ENCODE measurements at places on chromosomes 6 and 20. TPM values are rescaled to one million over a fixed set of nuclear protein-coding genes. Genes with fewer than 3 reads are reported as not detected.
A peak's percentile ranks its signal among the peaks of the same experiment; 100 is the strongest.

The OR2H1 gene
- not detected for polyA plus RNA-seq

The ZBTB46 gene
- polyA plus RNA-seq = 6.6 TPM

The NR2E1 gene
- polyA plus RNA-seq = not detected

The DLL1 gene
- 10.0 TPM for polyA plus RNA-seq

The IRF4 gene
- 0.08 TPM for polyA plus RNA-seq

The SCRT2 gene
- not detected for polyA plus RNA-seq

The PLEKHG1 gene
- 2.2 TPM for polyA plus RNA-seq

The VSX1 gene
- polyA plus RNA-seq = 0.19 TPM

The SIRPD gene
- not detected for polyA plus RNA-seq

The MACROD2 gene
- 1.0 TPM for polyA plus RNA-seq

GRCh38 chr6:97925504-97925903, 642.5 kb upstream of the MMS22L start:
- DNase-seq = no peak

- no peak for DNase-seq
Observed at GRCh38 chr6:140980265-140980887, 1152.3 kb upstream of the GJE1 start.

DNA sequence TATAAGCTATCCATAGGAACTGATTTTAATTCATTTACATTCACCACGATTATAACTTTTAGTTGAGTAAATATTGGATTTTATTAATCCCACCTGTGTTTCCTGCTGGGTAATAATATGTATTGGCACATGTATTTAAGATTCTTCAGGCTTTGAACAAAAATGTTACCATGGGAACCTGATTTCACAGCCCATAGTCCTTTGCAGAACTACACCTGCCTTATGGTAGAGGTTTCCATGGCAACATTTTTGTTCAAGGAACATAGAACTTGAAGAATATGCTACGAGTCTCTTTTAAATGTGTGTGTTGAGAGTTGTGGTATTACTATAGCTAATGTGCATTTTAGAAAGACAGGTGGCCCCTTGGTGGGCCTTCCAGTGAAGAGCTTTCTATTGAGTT, 317.4 kb downstream of the SAMD5 start:
- no peak for DNase-seq

GRCh38 chr20:1823450-1823844, 71.8 kb upstream of the SIRPA start:
- no peak for DNase-seq

GRCh38 chr6:116513224-116513875, 1.9 kb downstream of the CALHM5 start:
- DNase-seq = no peak

- no peak for DNase-seq
Observed at GRCh38 chr20:51350941-51351631, 191.4 kb downstream of the NFATC2 start.

GRCh38 chr20:30284281-30284905, 973.1 kb upstream of the DEFB115 start:
- DNase-seq = no peak

GRCh38 chr6:151589667-151590066, 95.8 kb downstream of the CCDC170 start:
- DNase-seq = no peak

- no peak for DNase-seq
Observed at GRCh38 chr20:9206486-9206885, 137.6 kb downstream of the PLCB4 start.

GRCh38 chr6:87700397-87701343, 1.4 kb downstream of the AKIRIN2 start:
- DNase-seq = no peak

DNA sequence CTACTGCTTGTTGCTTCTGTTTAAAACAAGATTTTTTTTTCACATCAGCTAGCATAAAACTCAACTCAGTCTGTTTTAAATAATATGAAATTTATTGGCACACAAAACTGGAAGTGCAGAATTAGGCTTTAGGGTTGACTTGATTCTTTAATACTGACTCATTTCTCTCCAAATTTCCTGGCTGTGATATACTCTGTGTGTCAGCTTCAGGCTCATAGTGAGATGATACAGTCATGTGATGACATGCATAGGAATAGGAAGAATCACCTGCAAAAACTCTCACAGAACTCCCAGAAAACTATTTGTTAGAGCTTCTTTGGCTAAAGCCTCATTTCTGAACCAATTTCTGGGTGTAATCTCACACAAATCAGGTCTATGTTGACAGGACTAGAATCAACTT, 1068.0 kb upstream of the EPHA7 start:
- DNase-seq = no peak

DNA sequence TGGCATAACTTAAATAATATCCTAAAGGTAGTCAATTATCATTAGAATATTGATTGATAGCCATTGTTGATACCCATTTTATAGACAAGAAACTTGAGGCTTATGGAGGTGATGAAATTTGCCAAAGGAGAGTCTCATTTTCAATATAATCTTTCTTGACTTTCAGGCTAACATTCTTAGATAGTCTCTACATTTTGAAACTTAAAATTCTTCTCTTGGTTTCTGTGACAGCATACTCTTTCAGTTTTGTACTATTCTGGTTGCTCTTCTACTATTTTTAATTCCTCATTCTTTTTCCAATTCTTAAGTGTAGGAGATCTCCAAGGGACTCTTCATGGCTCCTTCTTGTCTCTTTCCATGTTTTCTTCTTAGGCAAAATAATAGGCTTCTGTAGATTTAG, 3.7 kb upstream of the SH3BGRL2 start:
- DNase-seq = no peak

DNA sequence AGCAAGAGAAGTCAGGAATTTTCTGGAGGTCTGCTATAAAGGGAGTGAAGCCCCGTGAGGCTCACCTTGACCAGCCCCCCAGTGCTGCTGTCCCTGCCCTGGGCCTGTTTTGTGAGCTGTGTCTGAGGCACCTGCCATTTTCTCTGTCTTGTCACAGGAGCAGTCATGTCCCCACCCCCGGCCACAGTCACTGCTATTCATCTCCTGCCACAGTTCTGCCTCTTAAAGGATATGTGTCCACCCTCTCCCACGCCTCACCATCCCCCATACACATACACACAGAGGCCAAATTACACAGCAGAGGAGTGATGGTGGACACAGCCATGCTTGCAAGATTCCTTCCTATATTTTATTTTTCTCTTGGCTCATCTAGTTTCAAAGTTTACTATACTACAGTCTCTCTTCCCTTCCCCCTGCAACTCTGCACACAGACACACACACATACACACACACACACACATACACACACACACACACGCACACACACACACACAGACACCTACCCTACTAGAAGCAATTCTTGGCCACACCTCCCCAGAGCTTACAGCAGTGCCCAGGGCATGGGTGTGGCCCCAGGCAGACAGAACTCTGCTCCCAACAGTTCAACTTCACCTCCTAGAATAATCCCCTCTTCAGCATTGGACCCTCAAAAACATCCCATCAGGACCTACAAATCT, 68.7 kb upstream of the TAB2 start:
- DNase-seq = no peak

DNA sequence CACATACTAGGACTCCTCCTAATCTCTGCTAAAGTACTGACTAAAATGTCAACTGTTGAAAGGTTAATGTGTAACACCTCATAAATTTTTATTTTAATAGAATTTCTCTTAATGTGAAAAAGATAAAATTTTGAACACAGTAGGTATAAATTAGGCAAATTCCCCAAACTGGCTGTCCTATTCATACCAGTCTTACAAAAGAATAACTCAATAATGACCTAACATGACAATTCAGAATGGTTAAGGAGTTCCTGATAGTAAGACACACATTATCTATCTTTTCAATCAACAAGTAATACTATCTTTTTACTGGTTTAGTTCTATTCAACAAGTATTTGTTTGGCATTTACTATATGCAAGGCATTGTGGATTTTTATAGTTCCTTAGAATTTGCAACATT, 141.1 kb downstream of the EPHA7 start:
- DNase-seq = no peak

GRCh38 chr6:13913226-13914001, 11.3 kb upstream of the RNF182 start:
- no peak for DNase-seq

DNA sequence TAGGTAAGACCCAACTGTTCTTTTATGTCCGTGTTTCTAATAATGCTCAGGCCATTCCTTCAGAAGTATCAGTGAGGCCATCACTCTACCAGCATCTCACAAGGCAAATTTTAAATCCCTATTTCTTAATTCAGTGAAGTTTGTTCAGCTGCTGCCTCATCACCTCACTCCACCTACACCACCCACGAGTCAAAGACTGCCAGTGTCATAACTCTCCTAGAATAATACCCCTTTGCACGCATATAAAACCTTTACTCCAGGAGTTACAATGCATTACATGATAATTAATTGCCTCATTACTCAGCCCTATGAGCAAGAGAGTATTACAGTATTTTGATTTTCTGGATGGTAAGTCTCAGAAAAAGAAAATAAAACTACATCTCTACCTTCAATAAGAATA, 793.6 kb downstream of the TFAP2A start:
- no peak for DNase-seq

DNA sequence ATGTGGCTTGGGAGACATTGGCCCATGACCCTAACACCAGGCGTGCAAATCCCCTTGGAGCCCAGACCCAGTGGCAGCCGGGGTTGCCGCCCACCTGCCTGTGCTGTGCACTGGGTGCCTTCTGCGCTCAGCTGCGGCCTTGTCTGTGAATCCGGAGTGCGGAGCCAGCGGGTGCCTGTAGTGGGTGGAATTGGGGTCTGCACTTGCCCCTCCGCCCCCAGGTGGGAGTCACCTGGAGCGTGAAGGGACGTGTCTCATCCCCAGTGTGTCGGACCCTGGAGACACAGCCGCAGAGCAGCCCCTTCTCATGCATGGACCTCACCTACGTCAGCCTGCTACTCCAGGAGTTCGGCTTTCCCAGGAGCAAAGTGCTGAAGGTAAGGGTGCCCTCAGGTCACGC, 22.9 kb upstream of the PYGB start:
- peak; percentile 49 for DNase-seq

GRCh38 chr6:133756078-133756695, 132.7 kb upstream of the TCF21 start:
- no peak for DNase-seq

DNA sequence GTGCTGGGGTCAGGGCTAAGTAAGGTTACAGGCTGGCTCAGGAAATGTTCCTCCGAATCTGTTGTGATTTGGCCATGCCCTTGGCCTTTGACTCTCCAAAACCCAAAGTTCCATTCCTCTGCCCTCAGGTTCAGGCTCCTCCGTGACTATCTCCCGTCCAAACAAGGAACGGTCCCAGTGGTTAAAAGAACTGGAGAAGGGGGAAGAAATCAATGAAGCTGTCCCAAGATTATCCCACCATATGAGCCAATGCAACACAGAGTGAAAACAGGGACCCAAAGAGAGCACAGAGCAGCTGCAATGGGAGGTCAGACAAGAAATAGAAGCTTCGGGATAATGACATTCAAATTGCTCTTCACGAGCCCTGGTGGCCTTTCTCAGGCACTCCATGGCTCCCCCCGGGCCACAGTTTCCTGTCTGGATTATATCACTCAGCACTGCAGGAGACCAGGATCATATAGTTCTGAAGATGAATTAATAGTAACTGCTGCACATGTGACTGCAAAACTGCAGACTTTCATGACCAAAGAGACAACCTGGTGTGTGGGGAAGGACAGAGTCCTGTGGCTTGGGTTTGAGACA, 211.3 kb downstream of the ZNF217 start:
- DNase-seq = no peak

DNA sequence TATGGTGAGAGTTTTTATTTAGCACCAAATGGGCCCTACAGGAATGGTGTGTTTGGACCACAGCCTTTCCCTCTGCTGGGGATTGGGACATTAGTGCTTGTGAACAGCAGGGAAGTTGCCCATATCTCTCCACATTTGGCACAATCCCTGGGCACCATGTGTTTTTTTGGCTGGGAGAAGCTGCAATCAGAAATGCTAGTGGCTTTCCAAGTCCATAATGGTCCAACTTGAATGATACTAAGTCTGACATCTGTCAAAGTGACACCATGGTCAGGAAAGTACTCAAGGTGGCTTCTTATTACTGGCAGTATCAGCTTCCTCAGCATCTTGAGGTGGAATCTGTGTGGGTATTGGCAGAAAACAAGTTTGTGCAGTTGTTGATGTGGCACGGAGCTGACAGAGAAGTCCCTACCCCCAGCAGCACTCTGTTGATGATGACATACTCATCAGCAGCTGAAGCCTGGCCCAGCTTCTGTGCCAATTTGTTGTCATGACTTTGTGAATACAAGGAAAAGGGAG, 53.0 kb downstream of the SASH1 start:
- peak; percentile 55 for DNase-seq

DNA sequence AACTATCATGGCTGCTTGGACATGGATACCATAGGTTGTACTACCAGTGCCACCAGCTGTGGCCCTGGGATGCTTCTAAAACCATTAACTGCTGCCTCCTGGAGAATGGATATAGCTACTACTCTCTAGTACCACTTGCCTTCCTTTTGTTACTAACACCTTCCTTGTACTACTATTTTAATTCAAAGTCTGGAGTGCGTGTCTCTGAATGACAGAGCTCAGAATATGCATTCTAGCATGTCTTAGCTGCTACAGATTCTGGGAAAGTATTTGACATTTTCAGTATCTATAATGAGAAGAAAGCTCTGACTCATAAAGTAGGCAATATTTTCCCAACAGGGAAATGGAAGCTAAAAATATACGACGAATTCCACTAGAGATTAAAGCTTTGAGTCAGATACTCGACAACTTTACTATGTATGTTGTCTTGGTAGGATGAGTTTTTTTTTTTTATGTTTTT, 112.3 kb downstream of the PFDN4 start:
- DNase-seq = no peak

DNA sequence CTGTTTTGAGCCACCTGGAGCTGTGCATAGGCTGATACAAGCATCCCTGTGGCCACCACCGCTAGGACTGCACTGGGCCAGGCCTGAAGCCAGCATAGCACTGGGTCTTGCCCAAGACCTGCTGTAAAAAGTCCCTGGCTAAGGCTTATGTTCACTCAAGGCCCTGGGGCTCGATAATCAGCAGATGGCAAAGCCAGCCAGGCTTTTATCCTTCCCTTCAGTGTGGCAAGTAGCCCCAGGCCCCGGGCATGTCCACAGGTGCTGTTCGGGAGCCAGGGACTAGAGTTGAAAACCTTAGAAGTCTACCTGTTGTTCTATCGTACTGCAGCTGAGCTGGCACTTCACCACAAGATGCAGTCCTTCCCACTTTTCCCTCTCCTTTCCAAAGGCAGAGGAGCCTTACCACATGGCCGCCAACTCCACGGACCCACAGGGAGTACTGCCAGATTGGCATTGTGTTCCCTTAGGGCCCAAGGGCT, 226.4 kb upstream of the ZNF217 start:
- no peak for DNase-seq

DNA sequence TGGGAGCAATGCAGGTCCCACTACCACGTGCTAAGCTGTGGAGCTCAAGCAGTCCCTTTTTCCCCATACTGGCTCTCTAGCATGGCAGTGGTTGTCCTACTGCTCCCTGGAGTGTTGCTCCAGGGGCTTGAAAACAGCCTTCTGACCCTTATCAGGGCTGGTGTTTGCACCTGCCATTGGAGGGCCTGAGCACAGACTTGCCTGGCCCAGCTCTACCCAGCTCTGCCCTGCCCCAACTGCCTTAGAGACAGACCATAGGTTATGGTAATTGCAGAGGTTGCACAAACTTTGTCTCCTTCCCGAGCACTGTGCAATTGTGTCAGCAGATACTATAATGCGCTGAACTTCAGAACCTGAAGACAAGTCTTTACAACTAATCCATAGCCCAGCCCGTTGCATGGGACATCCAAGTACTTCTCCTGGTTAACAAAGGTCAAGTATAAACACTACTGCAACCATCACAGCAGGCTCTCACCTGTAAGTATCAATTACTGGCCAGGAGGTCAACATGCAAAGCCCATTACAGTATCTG, 58.7 kb downstream of the PDSS2 start:
- DNase-seq = no peak

GRCh38 chr6:45420083-45420908, 42.6 kb upstream of the SUPT3H start:
- DNase-seq = no peak
